ENCODE measurements at places on chromosomes 5 and 9.

DNA sequence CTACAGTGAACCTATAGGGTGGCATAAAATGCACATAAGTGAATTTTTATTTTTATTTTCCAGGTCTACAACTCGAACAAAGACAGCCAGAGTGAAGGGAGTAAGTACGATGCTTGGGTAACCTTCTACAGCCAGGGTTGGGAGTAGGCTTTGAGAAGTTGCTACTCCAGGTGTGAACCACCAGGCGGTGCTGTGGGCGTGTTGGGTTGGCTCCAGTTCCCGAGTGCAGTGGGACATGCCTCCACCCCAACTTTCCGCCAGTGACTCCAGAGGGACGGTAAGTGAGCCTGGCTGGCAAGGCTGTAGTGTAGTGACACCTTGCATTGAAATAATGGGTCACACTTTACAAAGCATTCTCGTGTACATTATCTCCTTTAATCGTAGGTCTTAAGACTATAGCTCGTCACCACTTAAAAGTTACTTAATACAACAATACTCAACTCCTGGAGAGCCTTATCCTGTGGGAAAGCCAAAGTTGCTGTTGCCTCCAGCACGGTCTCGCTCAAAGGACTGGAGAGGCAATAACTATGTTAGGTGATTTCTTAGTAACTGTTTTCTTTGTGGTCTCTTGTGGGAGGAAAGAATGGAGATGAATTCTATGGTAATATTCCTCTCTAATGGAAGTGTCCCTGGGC, 244.0 kb downstream of the ARHGAP26 start:
- DNase-seq = no peak

DNA sequence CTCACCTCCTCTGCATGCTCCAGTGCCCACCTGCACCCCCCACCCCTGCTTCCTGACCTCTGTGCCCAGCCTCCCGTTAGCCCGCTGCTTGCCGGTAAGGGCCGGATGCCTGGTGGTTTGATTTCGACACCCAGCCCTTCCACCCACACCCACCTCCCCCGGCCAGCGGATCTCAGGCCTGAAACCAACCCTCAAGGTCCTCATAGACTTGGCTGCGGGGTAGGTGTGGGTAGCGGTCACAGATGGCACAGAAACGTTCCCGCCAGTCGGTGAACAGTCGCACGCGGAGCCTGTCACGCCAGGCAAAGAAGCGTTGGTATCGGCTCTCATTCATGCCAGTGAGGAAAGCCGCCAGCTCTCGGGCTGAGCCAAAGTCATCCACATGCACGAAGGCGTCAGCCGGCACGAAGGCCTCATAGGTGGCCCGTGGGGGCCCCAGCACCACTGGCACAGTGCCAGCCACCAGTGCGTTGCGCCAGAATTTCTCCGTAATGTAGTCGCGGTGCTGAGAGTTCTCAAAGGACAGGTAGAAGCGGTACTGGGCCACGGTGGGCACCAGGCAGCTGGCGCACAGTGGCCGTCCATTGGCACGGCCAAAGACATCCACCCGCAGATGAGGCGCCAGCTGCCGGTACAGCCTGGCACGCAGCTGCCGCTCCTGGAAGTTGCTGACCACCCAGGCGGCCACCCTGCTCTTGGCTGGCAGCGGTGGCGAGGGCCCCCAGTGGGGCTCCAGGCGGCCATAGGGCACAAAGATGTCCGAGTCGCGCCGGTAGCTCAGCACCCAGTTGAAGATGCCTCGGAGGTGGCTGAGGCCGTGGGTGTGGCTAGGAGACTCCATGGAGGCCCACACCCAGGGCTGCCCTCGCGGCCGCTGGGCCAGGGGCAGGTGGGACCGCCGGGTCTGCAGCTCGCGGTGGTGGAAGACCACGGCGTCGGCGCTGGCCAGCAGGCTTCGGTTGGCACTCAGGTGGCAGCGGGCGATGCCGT, 1.1 kb downstream of the FUT7 start:
- DNase-seq = no peak

DNA sequence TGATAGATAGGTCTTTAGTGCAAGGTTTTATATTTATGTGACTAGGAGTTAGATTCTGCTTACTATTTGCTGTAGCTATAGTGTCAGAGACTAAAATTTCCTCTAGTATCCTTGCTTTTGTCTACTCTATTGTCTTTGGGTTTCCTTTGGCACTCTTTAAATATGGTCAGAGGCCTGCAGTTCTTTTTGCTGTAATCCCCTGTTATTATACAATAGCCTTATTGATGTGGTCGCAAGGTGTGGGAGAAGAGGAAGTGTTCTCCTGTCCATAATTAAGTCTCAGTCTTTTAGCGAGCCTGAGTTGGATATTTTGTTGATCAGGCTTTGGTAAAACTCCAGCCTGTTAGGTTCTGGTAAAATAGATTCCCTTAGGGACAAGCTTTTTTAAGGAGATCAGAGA, 34.9 kb downstream of the LURAP1L start:
- no peak for DNase-seq

GRCh38 chr5:116343961-116344360, 230.7 kb downstream of the SEMA6A start:
- DNase-seq = no peak

DNA sequence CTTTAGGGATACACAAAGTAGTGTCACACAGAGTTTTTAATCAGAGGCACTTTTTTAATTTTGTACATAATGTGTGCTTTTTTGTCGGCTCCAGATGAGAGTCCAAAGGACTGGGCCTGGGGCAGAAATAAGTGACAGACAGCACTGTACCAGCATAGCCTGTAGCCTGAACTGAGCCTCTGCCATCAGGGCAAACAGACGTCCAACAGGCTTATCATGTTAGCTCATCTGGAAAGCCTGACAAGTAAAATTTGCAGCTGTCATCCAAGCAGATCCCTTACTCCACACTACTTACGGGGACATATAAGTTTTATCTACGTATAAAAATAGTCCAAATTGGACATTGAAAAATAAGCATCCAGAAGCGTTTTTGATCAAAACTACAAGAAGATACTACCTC, 233.1 kb upstream of the GAS1 start:
- no peak for DNase-seq

- no peak for DNase-seq
Measured at GRCh38 chr5:106601620-106602019, 1069.1 kb downstream of the EFNA5 start.

DNA sequence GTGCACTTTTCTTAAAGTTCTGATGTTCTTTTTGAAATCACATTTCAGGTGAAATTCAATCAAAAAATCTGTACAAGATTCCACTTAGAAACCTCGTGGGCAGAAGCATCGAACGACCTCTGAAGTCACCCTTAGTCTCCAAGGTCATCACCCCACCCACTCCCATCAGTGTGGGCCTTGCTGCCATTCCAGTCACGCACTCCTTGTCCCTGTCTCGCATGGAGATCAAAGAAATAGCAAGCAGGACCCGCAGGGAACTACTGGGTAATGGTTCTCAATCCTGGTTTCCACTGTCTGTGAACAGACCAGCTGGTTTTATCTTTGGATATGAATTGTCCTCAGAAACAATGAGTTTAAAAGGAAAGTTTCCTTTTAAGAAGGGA, 8.1 kb upstream of the SLC2A8 start:
- no peak for DNase-seq

GRCh38 chr5:32413466-32414263, 30.9 kb downstream of the ZFR start:
- DNase-seq = no peak

DNA sequence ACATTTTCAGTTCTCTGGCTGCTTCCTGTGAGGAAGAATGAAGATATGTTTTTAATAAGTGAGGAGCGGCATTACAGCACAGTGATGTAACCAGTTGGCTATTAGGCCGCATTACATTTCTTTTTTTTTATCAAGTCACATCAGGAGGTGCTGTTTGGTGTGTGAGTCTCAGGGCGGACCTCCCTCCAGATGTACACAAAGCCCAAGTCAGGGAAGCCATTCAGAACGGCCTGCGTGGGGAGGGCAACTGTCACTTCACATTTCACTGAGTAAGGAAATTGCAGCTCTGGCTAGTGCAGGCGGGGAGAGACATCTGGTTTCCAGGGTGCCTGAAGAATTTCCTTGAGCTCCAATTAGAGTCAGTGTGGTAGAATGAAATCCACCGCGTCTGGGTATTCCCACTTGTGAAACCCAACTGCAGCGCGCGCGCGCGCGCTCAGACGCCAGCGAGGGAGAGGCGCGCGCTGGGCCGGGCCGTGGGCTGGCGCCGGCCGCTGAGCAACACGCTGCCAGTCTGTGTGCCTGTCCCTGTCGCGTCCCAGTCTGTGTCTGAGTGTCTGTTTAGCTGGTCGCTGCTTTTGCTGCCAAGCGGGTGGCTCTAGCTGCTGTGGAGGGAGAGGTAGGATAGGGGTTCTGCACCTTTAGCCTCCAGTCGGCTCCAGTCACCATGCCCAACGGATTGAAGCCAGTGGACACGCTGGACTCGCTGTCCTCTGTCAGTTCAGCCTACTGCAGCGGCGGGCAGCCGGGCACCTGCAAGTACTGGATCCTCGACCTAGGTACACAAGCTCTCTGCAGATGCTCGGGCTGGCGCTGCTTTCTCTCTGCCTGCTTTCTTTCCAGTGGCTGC, 140.8 kb upstream of the OTULINL start:
- no peak for DNase-seq

GRCh38 chr9:135080286-135081263, 6.9 kb upstream of the OLFM1 start:
- DNase-seq = no peak

DNA sequence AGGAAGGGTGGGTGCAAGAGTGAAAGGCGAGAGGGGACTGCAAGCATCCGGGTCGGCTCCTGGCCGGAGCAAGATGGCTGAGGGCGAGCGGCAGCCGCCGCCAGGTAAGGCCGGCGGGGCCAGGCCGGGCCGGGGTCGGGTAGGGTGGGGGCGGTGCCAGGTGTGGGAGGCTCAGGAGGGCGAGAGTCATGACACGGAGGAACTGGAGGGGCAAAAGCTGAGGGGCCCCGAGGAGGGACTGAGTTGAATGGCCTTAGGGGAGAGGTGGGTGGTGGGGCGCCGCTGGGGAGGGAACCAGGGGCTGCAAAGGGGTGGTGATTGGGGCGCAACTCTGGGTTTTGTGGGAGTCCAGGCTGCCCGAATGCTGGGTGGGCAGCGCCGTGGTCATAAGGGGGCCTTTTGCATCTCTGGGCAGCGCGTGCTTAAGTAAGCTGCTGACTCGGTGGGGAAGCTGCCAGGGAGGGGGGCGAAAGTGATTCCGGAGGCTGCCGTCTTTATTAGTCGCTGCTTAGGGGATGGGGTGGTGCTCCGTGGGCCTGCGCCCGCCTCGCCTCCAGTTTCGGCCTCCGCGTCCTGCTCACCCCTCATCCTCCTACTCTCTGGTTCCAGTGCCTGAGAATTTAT, 425 bp downstream of the PTPA start:
- no peak for DNase-seq

GRCh38 chr9:7500521-7500920, 299.1 kb downstream of the DMAC1 start:
- DNase-seq = no peak

DNA sequence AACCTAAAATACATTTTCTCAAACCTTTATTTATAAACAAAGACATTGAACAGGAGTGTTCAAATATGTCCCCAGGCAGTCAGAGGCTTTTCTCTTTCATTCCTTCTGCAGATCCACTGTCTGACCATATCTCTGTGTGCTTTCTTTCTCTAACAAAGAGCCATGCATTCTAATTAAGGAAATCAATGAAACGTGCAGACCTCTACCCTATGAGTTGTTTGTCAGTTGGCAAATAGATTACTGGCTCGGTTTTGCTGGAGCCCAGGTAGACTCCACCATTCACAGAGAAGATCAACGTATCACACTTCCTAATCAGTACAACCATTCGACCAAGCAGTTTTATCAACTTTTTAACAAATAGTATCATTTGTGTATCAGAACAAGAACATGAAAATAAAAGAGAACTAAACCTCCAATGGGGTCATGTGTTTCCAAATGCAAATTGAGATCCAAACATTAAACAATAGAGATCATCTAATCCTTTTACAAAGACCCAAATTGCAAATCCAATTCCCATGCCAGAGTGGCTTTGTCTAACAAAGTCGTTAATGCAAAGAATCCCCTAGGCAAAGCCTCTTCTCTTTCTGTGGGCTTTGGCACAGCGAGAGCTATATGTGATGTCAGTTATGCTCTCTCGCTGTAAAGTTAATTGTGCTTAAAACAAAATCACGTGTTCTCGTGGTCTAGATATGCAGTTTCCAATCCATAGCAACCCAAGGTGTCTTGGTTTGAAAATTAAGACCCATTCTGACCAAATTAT, 16.8 kb downstream of the KLF4 start:
- no peak for DNase-seq

DNA sequence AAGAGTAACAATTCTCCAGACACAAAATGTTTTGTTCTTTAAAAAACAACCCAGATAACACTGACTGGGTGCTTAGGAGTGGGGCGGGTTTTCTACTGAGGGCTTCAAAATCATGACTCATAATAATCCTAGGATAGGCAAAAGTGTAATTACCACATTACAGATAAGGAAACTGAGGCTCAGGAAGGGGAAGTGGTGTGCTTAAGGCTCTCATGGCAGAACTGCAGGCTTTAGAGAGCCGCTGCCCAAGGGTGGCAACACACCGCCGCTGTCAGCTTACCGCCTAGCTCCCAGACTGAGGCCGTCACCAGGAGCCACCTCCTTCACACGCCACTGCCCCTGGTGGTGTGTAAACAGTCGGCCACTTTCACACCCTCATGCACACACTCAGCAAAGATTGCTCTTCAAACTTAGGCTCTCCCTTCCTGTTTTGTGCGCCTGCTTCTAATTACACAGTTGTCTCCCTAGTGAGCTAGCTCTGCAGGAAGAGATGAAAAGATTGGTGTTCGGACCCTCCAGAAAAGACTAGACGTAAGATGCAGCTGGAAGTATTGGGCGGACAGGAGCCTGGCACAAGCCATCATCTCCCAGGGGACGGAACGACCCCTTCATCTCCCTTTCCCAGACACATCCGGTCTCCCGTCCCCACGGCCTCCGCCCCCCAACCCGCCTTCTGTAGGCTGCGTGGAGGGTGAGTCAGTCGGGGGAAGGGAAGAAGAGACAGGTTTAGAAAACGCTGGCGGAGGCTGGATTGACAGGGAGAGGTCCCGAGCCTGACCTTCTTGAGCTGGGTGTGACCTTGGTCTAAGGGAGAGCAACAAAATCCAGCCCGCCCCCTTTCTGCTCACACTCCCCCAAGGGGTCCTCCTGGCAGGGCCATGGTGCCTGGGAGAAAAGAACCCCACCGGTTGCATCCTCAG, 162.7 kb downstream of the SYK start:
- no peak for DNase-seq

DNA sequence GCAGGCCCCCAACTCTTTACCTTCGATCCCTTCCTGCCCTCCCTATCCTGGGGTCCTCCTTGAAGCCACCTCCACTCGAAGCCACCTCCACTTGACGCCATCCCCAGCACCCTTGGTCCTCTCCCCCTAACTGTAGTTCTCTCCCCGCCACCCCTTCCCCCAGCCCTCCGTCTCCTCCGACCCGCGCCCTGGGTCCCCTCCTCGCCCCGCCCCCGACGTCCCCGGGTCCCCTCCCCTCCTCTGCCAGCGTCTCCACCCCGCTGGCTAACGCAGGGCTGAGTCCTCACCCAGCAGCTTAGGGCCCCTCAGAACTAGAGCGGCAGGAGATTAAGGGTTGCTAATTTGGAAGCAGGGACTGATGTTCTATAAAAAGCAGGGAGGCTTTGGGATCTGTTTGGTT, 30.6 kb upstream of the ANKRD33B start:
- DNase-seq = no peak

All from GM12892 (cell line).